ENCODE measurements at places on chromosomes 1 and 21.

GRCh38 chr1:33902486-33903209 lies 38.8 kb downstream of the HMGB4 start:
- DNase-seq: no peak

DNA sequence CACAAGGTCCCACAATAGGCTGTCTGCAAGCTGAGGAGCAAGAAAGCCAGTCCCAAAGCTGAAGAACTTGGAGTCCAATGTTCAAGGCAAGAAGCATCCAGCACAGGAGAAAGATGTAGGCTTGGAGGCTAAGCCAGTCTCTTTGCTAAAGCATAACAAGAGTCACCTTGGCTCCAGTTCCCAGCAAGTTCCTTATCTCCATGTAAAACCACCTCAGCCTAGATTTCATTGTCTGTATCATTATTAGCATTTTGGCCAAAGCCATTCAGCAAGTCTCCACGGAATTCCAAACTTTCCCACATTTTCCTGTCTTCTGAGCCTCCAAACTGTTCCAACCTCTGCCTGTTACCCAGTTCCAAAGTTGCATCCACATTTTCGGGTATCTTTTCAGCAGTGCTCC lies 36.9 kb downstream of the PIGM start:
- DNase-seq: no peak

- DNase-seq: no peak
Observed at GRCh38 chr1:85451236-85451830, 13.6 kb downstream of the DDAH1 start.

DNA sequence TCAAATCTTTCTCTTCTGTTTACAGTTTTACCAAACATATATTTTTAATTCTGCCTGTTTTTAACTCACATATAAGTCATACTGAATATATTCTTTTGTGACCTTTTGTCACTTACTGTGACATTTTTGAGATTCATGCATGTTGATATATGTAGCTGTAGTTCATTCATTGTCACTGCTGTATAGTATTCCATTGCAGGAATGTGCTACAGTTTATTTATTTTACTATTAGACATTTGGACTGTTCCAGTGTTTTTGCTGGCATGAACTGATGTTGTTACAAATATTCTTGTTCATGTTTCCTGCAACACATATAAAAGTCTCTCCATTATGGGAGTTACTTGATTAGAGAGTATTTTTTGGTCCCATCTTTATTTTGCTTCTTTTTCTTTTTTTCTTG lies 174.9 kb downstream of the DHRS3 start:
- no peak for DNase-seq

GRCh38 chr1:62687421-62687902 lies 724 bp downstream of the DOCK7 start:
- peak; percentile 10 for DNase-seq

DNA sequence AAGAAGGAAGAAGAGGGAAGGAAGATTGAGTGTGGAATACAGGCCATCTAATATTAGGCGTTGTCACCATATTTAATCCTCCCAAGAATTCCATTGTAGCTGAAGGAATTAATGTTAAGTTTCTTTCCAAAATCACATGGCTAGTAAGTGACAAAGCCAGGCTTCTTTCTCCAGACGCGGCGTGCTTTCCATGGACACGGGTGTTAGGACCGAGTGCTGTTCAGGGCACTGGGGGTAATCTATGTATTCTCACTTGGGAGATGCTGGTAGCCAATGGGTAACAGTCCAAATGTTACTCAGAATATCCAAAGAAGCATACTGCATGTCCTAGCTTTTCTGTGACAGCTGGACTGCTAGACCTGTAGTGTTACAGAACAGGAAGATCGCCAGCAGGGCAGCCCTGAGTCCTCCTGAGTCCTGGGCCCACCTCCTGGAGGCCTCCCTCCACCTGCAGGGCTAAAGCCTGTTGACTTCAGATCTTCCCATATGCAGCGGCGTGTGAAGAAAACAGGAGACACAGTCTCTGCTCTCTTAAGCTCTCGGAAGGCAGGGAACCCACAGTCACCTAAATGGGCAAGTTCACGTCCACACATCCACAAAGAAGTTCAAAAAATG lies 5.3 kb downstream of the IGSF9 start:
- DNase-seq: no peak

GRCh38 chr1:228465141-228465540 lies 22.0 kb upstream of the RNF187 start:
- no peak for DNase-seq

- DNase-seq: no peak
Observed at GRCh38 chr1:186617926-186618325, 62.3 kb downstream of the PTGS2 start.

GRCh38 chr1:168606096-168606495 lies 29.7 kb downstream of the XCL1 start:
- DNase-seq: no peak

GRCh38 chr1:76474922-76475321 lies 392.4 kb upstream of the ST6GALNAC5 start:
- DNase-seq: no peak

- no peak for DNase-seq
Observed at GRCh38 chr1:206463137-206463536, 7.1 kb upstream of the IKBKE start.

GRCh38 chr1:19400875-19401534 lies 84.3 kb downstream of the CAPZB start:
- no peak for DNase-seq

DNA sequence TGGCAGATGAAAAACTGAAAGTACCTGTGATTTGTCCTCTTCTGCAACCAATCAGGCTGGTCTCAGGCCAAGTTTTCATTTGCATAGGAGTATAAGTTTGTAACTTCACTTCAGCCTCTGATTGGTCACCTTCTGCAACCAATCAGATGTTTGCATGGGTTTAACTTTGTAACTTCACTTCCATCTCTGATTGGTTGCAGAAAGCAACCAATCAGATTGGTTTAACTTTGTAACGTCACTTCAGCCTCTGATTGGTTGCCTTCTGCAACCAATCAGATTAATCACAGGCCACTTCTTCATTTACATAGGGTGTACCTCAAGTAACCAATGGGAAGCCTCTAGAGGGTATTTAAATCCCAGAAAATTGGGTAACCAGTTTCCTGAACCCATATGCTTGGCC lies 18.9 kb upstream of the TUT4 start:
- DNase-seq: no peak

GRCh38 chr1:18640228-18641004 lies 9.8 kb downstream of the PAX7 start:
- DNase-seq: no peak

DNA sequence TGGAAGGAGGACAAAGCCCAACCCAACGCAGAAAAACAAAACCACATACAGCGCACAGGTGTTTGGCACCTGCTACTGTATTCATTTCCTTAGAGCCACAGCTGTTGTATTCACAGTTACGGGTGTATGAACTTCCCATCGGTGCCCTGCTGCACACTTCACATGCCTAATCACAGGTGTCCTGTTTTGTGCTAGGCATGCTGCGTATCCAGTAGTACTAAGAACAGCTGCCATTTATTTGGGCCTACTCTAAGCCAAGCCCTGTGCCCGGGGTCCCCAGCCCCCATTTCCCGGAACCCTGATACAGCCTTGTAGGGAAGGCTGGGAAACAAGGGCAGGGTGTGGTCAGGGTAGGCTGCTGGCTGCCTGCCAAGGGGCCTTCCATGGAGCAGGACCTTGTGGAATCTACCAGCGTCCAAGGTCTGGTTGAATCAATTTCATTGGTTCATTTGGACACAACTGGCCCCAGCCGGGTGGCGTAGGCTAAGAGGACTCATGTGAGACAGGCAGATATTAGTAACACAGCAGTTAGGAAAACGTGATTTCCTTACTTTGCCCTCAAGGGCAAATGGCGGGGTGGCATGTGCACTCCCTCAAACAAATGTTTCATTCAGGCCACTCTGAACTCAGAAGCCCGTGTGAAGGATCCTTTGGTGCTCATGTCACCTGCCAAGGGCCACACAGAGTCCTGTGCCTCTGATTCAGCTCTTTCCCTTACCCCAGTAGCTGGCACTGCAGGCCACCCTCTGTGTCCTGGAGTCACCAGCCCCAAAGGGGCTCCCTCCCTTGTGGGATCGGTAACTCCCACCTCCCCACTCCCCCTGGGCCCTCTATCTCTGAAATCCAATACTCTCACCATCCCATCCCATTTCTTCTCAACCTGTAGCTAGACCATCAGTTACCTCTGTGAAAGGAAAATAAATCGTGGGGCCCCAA lies 986 bp upstream of the RNF186 start:
- no peak for DNase-seq

GRCh38 chr1:118558933-118559332 lies 373.9 kb upstream of the SPAG17 start:
- DNase-seq: no peak

DNA sequence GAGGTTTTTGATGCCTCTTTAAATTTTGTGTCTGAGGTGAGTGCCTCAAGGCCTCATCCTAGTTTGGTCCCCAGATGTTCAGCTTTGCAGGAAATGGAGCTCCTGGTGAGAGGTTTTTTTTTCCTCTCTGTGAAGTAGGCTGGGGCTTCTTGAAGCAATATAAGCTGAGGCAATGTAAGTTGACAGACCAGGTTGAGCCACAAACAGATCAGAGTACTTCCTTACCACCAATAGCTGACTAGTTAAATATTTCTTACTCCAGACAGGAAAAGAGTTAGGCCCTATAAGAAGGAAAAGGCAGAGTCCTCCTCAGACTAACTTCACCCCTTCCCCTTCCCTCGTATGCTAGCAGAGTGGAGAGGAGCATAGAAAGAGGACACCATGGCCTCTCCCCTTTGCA lies 341.0 kb downstream of the LMO4 start:
- DNase-seq: no peak

GRCh38 chr1:111516005-111516535 lies 12.6 kb upstream of the ADORA3 start:
- DNase-seq: no peak

DNA sequence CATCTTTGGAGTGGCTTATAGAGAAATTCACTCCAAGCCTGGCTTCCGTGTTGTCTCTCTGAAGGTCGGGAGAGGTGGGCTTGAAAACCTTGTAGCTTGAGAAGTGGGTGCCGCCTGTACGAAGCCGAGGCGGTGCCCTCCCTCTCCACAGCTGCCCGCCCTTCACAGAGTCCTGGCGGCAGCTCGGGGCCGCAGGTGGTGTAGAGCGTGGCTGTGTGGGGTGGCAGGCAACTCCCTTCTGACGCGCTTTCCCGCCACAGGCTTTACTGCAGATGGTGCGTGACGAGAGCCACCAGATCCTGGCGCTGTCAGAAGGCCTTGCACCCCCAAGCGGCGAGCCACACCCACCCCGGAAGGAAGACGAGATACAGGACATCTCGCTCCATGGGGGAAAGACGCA lies 33.1 kb upstream of the DIP2A start:
- no peak for DNase-seq

DNA sequence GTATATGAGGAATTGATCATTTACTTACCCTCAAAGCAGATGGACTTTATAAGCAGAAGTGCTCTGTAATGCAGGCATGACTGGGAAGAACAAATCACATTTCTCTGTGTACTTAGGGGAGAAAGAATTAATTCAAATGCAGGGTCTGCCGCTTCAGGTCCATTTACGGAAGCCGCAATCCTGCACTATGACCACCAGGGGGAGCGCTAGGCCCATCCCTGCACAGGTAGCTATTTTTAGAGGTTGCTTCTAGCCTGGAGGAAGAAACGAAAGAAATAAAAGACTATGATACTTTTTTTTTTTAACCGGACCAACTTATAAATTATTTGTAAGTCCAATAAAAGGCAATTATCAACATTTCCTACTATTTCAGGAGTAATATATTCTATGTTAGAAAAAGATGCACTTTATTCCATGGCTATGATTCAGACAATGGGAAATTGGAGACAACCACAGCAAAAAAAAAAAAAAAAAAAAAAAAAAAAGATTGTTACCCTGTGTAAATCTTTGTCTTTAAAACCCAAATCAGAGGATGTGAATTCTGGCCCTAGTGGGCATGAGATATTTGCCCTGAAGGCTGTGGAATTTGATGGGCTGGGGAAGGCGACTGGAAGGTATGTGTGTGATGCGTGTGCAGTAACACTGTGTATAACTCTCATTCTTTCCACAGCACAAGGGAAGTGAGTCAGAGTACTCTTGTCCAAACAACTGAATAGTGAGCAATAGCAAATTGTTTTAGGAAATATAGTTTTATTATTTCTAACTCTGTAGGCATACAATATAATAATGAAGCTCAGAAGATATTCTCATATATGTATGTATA lies 12.9 kb upstream of the FYB2 start:
- peak; percentile 53 for DNase-seq

GRCh38 chr1:223662943-223663342 lies 2.6 kb downstream of the CAPN8 start:
- DNase-seq: no peak

All from stimulated activated CD4-positive, alpha-beta T cell treated with anti-CD3 and anti-CD28 coated beads, Interleukin-12 subunit alpha, Interleukin-12 subunit beta, amount 100 ng/mL, for 4 hours (primary cell).